ENCODE measurements at places on chromosomes 6 and 20.

GRCh38 chr20:15098351-15098750, 760.9 kb upstream of the FLRT3 start:
- no peak for DNase-seq

- no peak for DNase-seq
Observed at GRCh38 chr6:166417285-166417691, 34.5 kb upstream of the MPC1 start.

GRCh38 chr6:110971468-110971867, 10.4 kb upstream of the RPF2 start:
- peak; percentile 28 for DNase-seq

DNA sequence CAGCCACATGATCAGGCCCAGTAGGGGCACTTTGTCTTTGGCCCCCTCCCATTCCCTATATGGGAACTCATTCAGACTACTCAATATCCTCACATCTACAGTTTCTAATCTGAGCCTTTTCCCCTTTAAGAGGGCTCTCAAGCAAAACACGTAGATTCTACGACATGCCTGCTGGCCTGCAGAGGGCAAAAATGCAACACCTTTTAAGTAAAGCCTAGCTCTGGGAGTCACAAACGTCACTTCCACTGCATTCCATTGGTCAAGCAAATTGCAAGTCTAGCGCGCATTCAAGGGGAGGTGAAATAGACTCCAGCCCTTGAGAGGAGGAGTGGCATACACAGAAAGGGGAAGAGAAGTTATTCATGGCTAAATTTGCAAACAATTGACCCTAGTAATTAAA, 70.6 kb downstream of the CDC40 start:
- DNase-seq, result no peak

DNA sequence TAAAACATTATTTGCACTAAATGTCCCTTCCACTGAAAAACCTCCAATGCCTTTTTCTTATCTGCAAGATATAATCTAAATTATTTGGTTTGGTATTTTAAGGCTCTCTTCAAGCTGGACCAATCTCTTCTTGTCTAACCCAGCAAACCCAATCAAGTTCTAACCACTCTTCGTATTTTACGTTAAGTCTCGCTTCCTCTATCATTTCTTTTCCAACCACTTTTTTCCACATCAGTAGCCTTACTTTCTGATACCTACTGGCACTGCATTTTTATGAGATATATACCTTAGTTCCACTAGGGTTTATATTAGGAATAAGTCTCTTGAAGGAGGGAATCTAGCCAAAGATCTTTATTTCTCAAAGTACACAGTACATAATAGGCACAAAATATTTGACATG, 19.1 kb downstream of the FBXL4 start:
- no peak for DNase-seq

- DNase-seq, result peak; percentile 2
Observed at GRCh38 chr6:120826253-120826652, 508.0 kb downstream of the TBC1D32 start.

DNA sequence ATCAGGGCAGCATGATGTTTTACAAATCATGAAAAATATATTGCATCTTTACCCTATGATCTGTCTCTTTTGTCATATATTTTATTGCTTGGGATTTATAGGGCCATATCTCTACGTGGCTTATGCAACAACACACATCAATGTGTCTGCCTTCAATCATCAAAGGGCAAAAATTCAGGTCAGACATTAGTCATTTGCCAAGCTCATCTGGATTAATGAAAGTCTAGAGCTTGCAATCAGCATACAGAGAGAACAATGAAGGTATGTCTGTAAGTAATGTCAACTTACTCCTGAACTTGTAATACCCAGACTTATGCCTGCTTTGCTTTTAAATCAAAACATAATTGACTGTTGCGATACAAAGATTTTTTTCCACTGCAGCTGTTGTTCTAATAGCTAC, 282.7 kb downstream of the HAO1 start:
- no peak for DNase-seq

GRCh38 chr20:62149532-62150309, 6.2 kb downstream of the SS18L1 start:
- DNase-seq, result no peak

DNA sequence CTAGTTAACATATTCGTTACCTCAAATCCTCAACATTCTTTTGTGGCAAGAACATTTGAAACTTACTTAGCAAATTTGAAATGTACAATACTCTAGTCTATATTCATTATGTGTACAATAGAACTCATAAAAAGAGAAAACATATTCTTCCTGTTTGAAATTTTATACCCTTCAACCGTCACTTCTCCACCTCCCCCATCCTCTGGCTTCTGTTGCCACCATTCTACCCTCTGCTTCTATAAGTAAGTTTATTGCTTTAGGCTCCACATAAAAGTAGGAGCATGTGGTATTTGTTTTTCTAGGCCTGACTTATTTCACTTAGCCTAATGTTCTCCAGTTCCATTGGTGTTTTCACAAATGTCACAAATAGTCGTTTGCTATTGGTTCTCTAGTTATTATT, 205.3 kb downstream of the TENT5A start:
- no peak for DNase-seq

- DNase-seq, result no peak
Observed at GRCh38 chr20:38108986-38109541, 56.0 kb downstream of the TGM2 start.

- no peak for DNase-seq
Observed at GRCh38 chr20:24781418-24781980, 167.6 kb upstream of the CST7 start.

GRCh38 chr6:36873612-36874442, 776 bp downstream of the PPIL1 start:
- DNase-seq, result peak; percentile 40

DNA sequence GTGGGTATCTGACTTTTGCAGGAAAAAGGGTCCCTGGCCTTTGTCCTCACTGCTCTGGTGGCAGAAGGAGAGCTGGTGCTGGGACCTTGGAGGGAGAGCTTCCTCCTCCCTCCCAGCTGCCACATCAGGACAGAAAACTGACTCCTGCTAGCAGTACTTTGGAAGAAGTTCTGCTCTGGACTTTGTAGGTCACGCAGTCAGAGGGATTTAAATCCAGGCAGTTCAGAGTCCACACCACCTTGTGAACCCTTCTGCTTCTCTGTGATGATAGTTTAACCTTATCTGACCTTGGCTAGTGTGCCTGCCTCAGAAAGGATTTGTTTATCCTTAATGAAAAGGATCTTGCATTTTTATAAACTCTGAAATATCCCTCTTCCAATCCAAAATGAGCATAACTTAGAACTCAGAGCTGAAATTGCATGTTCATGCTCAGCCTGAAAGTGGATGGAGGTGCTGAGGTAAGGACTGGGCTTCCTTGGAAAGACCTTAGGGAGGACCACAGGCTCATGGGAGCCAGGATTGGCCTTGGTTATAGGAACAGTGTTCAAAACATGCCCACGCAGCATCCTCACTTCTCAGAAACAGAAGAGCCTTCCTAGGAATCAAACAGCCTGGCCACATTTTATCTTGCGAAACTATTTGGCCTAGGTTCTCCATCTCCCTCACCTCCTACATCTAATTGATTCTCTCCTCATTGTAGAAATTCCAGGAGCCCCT, 123.9 kb upstream of the SASH1 start:
- no peak for DNase-seq

GRCh38 chr6:50585441-50586330, 127.6 kb upstream of the TFAP2D start:
- DNase-seq, result no peak

- no peak for DNase-seq
Observed at GRCh38 chr6:51559059-51559458, 528.4 kb downstream of the PKHD1 start.

- no peak for DNase-seq
Observed at GRCh38 chr6:169291646-169292337, 38.1 kb upstream of the THBS2 start.

- DNase-seq, result no peak
Observed at GRCh38 chr20:53706008-53706465, 112.4 kb upstream of the ZNF217 start.

DNA sequence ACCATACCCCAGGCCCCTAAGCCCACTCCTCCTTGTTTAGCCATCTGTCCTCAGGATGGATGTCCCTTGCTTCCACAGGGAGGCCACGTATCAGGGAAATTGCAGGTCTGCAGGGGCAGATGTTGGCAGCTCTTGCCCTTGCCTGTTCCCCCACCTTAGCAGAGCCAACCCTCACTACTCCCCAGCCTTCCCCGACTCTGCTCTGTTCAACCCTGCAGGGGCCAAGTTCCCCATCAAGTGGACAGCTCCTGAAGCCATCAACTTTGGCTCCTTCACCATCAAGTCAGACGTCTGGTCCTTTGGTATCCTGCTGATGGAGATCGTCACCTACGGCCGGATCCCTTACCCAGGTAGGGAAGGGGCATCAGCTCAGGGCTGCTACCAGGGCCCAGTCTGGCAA, 10.7 kb upstream of the TM9SF4 start:
- no peak for DNase-seq

DNA sequence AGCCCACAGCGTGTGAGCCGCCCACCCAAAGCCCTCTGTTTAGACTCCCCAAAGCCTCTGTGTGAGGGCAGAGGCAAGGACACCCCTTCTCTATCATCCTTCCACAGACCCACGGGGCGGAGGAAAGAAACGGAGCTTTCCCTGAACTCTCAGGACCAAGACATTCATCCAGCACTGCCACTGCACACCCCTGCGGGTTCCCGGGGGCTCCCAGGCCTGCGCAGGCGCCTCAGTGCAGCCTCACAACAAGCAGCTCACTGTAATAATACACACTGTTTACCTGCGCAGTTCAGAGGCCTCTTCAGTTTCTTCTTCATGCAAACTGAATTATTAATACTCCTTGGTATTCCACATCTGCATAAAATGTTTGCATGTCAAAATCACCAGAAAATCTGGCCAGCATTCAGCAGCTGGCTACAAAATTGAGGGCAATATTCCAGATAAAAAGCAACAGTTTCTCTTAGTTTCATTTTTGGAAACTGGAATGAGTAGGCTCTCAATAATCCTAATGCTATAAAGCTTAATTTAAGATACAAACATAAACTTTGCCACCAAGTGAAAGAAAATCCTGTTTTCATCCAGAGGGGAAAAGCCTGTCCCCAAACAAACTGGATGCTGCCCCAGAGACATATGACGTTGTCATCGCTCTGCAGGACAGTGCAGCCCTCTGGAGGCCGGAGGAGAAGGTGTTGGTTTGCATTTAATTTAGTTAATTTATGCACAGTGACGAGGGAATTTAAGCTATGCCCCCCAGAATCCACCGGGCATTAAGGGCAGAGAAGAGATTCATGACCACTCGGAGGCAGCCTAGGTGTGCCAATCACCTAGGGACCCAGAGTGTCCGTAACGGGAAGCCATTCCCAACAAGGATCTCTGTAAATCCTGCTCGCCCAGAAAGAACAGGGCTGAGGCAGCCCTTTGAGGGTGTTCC, 45.3 kb downstream of the NINL start:
- DNase-seq, result no peak

GRCh38 chr6:145839653-145840052, 25.1 kb upstream of the FBXO30 start:
- no peak for DNase-seq

- DNase-seq, result no peak
Observed at GRCh38 chr6:167237438-167238145, 53.5 kb upstream of the UNC93A start.

DNA sequence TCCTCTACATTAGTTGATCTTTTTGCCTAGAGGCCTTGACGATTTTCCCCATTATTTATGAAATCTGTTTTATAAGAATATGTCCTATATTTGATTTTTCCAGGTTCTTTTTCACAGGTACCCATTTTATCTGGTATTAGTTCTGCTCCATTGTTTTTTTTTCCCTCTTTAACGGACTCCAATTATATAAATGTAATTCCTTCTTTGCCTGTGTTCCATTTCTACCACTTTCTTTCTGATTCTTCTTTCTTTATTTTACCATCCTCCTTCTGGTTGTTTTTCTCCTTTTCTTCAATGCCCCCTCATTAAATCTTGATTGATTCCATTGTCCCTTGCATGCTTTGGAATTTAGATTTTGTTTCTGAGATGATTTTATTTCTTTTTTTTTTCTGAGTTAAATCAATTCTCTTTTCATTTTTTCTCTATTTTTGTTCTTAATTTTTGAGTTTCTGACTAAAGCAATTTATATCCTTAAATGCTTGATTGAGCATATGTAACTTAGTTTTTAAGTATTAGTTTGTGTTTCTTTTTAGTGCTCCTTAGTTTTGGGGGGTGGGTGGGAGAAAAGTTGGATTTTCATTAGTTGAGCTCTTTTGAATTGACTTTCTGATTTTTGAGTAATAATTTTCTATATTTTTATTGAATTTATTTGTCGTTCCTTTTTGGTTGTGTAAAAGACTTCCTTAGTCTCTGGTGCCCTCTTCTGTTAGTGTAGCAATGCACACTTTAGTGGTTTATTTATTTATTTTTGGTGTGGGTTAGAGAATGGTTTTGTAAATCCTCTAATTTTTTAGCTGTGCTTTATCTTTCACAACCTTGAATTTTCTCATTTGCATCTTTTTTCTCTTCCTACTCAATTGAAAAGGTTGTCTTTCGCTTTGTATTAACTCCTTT, 140.8 kb downstream of the FARS2 start:
- DNase-seq, result no peak

- DNase-seq, result no peak
Observed at GRCh38 chr6:37305841-37306425, 47.9 kb upstream of the RNF8 start.

DNA sequence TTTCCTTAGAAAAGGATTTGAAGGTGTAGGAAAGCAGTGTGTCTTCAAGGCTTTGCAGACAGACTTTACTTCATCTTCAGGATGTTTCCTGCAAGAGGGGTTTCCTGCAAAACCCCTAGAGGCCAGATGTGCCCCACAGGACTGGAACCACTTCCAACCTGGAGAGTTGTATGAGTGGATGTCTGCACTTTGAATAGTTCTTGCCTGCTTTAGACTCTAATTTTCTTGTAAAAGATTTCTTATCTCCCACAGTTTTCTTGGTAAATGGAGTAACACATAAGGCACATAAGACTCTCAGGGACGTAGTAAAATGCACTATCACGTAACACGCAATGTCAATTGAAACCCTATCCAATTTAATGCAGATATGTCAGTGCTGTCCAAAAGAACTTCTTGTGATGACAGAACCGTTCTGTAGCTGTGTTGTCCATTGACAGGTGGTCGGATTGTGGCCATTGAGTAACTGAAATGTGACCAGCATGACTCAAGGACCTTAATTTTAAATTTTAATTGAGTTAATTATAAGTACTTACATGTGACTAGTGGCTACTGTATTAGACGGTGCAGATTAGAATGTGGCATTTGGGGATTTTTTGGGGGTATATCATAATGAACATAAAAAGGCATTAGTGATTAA, 118.7 kb downstream of the JARID2 start:
- DNase-seq, result no peak

DNA sequence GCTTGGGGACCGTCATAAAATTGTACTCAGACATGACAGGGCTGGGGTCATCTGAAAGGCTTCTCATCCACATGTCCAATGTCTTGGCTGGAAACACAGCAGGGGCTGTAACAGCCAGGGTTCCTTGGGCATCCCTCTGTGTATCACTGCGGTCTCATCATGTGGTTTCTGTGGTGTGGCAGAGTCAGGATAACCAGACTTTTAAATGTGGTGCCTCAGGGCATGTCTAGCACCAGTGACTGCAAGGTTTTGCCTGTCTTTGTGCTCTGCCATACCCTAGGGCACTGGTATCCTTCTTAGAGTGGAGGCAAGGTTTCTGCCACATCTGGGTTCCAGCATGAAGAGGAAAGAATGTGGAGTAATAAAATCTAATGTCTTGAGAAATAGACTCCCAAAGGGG, 124.2 kb downstream of the PLEKHG1 start:
- DNase-seq, result no peak

- DNase-seq, result no peak
Observed at GRCh38 chr20:24432046-24432442, 37.4 kb upstream of the SYNDIG1 start.

- DNase-seq, result no peak
Observed at GRCh38 chr6:165701564-165702354, 38.7 kb upstream of the PDE10A start.

Measured in COLO829 (cell line).